ENCODE measurements at places on chromosomes 16 and 17.

GRCh38 chr17:17200831-17201230, 5.3 kb downstream of the PLD6 start:
- DNase-seq: no peak

DNA sequence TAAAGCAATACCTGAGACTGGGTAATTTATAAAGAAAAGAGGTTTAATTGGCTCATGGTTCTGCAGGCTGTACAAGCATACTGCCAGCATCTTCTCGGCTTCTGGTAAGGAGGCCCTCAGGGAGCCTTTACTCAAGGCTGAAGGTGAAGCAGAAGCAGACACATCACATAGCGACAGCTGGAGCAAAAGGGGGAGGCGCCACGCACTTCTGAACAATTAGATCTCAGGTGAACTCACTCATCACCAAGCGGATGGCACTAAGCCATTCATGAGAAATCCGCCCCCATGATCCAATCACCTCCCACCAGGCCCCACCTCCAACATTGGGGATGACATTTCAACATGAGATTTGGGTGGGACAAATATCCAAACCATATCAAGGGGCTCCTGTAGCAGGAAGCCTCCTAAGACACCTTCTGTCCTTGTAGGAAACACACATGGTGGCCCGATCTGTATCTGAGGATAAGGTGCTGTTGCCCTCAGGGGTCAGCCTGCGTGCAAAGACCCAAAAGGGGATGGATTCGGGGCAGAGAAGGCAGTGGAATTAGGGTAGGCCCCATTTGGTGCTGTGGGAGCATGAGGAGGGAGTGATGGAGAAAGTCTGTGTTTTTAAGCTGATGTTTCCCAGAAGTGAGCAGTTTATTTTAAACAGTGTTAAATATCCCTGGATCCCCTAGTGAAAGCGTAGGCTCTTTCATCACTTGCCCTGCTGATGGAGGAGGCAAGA, 23.0 kb downstream of the IL21R start:
- DNase-seq: no peak

GRCh38 chr17:7079581-7080455, at the start of gene CLEC10A:
Gene CLEC10A, minus strand, starts transcription at chr17:7080251. Its CDS starts 1,439 bp downstream, at chr17:7078812.
- DNase-seq: no peak

DNA sequence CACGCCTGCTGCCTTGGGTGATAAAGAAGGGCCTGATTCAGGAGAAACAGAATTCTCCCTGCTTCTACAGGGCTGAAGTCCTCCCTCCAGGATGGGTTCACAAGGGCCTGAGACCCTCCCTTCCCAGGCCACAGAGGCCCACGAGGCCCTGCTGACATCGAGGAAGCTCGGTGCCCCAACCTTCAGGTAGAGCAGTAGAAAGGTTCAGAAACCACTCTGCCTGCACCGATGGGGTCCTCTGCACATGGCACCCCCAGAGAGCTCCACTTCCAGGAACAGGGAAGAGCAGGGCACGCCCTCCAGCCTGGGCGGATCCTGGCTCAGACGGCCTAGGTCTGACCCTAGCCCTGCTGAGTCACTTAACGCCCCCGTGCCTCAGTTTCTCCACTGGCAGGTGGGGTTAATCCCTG, 773 bp downstream of the CENPX start:
- no peak for DNase-seq

DNA sequence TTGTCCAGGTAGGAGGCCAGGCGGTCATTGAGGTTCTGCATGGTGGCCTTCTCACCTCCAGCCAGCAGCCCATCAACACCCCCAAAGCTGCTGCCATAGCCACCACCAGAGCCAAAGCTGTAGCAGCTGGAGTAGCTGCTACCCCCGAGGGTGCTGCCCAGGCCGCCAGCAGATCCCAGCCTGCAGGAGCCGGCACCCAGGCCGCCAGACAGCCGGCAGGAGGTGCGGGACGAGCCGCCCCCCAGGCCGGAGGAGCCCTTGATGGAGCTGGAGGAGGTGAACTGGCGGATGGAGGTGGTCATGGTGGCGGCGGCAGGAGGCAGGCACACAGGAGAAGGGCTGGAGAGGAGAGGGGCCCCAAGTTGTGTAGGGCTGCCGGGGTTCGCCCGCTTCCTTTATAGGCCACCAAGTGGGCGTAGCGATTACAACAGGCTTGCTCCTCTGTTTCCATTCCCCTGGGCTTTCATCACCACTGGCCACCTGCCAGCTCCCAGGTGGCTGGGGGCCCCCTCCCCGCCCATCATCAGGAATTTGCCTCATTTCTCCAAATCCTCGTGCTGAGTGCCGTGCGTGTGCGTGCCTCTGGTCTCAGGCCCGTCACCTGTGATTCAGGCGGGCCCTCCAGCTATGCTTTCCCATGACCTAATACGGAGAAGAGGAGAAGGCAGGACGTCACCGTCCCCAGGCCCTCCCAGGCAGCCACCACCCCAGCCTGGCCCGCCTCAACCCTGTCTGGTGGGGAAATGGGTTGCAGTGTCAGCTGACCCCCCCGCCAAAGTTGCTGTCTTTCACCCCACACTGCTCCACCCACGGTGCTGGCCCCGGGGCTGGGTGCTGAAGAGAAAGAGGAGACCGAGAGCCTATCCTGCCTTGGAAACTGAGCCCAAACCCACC, at the start of gene KRT17:
Gene KRT17 (minus strand): TSS at position 368 of the 894 bp plus-strand sequence. CDS start 66 bp downstream, at position 302.
- no peak for DNase-seq

Measured in left renal cortex interstitium (tissue), 4 donors.